ENCODE measurements at places on chromosomes 13 and 19. TPM values are rescaled to one million over a fixed set of nuclear protein-coding genes. Genes with fewer than 3 reads are reported as not detected.
A peak's percentile ranks its signal among the peaks of the same experiment; 100 is the strongest.

- no peak for DNase-seq
Measured at GRCh38 chr19:2804156-2805004, 15.3 kb upstream of the ZNF554 start.

- no peak for DNase-seq
Measured at GRCh38 chr19:20612711-20613316, 47.2 kb upstream of the ZNF737 start.

GRCh38 chr13:96662036-96662435 is 332.2 kb downstream of the OXGR1 start:
- no peak for DNase-seq

- no peak for DNase-seq
Measured at GRCh38 chr13:40558656-40559055, 107.8 kb downstream of the FOXO1 start.

- no peak for DNase-seq
Measured at GRCh38 chr13:63367522-63368198, 1952.0 kb upstream of the PCDH20 start.

GRCh38 chr19:41114132-41114531 is at the start of gene CYP2F1:
Gene CYP2F1 (plus strand): TSS chr19:41114432. CDS start chr19:41116189, 1,757 bp downstream.
- no peak for DNase-seq

DNA sequence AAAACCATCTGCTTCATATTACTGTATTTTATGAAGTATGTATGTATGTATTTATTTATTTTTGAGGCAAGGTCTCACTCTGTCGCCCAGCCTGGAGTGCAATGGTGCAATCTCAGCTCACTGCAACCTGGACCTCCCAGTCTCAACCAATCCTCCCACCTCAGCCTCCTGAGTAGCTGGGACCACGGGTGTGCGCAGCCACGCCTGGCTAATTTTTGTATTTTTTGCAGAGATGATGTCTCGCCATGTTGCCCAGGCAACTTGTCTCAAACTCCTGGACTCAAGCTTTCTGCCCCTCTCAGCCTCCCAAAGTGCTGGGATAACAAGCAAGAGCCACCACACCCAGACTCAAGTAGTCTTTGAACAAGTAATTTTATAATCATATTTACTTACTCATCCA is 5.5 kb downstream of the KATNAL1 start:
- no peak for DNase-seq

DNA sequence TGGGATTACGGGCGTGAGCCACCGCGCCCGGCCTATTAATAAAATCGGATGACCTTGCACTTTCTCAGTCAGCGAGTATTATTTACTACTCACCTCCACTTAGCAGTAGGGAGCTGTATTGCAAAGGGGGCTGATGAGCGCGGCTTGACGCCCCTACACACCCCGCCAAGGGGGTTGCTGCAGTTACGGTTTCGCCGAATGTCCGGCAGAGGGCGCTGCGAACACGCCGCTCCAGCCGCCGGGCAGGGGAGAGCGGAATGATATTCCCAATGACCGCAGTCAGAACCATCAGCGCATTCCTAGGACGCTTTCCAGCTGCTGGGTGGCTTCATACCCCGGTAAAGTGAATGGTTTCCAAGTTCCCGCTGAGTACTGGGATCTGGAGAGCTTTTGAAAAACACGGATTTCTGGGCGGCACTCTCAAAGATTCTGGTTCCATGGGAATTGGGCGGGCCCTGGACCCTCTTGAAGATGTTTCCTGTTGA is 30.0 kb upstream of the TPT1 start:
- peak; percentile 80 for DNase-seq

GRCh38 chr13:29515372-29515771 is 80.1 kb downstream of the SLC7A1 start:
- no peak for DNase-seq

GRCh38 chr13:101925731-101926130 is 473.3 kb downstream of the ITGBL1 start:
- no peak for DNase-seq

DNA sequence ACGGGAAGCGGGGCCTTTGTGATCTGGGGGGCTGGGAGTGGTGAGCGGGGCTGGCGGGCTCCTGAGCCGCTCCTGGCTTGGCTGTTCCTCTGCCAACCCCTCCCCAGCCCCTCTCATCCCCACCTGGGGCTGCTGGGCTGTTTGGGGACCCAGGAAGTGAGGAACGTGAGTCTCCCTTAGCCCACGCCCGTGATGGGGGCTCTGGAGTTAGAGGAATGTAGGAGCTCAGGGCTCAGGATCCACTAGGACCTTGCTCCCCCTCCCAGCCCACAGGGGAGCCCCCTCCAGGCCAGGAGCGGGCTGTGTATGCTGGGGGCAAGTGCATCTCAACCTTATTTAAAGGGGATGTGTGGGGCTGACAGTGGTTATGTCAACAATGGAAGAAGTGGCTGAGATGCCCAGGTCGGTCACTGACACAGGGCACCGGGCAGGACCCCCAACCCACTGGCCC is 134.1 kb downstream of the URI1 start:
- DNase-seq, result no peak

DNA sequence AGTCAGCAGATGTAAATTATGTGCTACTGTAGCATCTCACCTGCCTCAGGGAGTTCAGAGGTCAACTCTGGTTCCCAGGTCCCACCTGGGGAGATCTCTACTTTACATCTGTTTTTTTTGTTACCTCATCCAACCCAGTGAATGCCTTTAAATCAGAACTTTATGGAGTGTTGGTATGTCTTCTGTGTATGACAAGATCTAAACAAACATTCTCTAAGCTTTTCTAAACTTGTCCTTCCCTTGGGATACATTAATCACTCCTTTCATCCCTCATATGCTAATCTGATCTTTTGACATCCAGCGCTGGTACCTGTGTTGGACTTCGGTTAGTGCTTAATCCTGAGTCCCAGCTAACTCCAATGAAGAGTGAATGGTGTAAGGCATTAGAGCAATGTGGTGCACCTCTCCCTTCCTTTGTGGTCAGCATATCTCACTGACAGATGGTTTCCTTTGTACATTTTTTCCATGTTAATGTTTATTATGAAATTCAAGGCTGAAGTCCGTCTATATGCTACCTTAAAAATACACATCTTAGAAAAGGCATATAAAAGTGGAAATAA is 213.4 kb downstream of the ABCC4 start:
- DNase-seq, result no peak

DNA sequence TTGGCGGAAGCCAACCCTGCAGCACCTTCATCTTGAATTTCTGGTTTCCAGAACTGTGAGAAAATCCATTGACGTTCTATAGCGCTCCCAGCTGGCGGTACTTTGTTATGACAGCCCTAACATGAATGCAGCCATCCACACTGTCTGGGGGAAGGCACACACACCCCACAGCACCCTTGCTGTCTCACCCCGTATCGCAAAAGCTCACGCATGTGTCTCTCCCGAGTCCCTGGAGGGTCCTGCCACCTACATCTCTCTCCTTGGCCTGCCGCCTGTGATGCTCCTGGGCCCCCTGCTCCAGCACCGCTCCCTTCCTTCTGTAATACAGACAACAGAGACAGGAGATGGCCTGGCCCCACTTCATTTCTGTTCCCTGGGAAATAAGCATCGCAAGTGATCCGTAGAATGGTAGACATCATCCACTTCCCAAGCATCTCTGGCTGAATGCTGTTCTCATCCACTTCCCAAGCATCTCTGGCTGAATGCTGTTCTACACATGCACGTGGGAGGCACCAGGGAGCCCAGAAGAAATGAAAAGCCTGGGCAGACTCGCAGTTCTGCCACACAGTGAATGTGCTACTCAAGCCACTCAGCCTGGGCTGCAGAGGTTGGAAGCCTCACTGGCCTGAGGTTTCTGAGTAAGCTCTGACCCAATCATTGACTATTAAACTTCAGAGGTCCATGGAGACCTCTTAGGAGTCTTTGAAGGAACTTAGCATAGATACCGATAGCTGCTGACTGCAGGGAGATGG is 29.6 kb downstream of the EPN1 start:
- no peak for DNase-seq

DNA sequence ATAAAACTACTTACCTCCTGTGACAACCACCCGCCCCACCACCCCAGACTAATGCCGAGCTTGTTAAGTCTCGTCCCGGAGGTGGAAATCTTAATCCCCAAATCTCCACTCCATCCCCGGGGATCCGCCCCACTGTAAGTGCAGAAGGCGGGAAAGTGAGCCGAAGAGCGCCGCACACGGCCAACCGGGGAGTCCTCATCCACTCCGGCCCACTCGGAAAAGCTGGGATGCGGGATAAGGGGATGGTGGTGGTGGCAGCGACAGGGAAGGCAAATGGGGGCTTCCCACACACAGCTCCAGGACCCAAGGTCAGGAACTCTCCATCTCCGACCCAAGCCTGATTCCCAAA is 621 bp downstream of the FBL start:
- no peak for DNase-seq

GRCh38 chr13:29763436-29764180 is 86.8 kb downstream of the UBL3 start:
- DNase-seq, result no peak

DNA sequence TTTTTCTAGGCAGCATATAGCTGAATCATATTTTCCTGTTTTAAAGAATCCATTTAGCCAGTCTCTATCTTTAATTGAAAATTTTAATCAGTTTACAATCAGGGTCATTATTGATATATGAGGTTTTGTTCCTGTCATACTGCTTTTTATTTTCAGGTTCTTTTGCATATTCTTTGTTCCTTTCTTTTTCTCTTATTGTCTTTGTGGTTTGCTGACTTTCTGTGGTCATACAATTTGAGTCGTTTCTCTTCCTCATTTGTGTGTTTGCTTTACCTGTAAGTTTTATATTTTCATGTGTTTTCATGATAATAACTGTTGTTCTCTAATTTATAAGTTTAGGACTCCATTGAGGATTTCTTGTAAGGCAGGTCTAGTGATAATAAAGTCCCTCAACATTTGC is 812.6 kb downstream of the DACH1 start:
- DNase-seq, result no peak

- no peak for DNase-seq
Measured at GRCh38 chr13:33730619-33731018, 87.3 kb upstream of the RFC3 start.

Gene CD209
- total RNA-seq, result not detected

Gene SLC8A2
- 1.3 TPM for total RNA-seq

Gene CLEC17A
- total RNA-seq, result not detected

Gene SKA3
- total RNA-seq, result 7.6 TPM

Gene TMEM86B
- 14.4 TPM for total RNA-seq

Gene ZNF90
- 23.7 TPM for total RNA-seq

Gene TMEM190
- total RNA-seq, result 2.8 TPM

Gene VSIG10L
- total RNA-seq, result 5.9 TPM

Gene KLK3
- not detected for total RNA-seq
